ENCODE measurements at places on chromosomes 2 and 18.

DNA sequence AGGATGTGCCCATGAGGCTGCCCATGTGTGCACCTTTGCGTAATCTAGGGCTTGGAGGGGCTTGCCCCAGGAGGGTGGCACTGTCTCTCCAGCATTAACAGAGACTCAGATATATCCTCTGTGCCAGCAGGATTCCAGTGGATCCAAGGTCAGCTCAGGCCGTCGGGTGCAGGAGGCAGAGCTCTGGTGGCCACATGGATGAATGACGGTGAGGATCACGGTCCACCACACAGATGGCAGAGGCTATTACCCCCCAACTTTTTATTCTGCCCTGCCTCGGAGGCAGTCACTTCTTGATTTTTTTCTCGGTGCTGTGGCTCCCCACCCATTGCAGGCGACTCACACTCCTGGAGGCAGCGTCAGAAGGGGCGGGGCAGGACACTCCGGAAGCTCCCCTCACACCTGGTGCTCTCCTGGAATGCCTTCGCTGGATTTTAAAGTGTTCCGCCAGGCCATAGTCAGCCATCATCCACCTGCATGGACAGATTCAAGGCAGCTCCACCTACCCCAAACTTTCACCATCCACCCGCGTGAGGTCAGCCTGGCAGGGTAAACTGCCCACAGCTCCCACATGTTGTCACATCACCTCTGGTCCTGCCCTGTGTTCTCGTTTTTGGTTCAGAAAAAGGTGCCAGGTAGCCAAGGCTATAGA, 602.9 kb upstream of the RAB6C start:
- DNase-seq, result no peak

DNA sequence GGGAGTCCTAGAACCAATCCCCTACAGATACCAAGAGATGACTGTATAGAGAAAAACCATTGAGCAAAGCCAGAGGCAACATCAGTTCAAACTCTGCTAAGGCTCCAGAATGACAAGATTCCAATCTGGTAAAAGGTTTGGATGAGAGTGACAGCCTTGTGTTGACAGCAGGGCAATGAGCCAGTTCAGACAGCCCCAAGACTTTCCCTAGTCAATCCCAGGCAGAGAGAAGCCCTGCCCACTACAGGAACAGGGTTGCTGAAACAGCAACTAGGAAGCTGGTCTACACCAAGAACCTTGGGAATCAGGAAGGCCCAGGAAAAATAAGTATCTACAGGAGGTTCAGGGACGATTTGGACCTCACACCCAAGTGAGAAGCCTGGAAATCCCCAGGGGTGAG, 3.3 kb downstream of the PSTPIP2 start:
- DNase-seq, result no peak

- DNase-seq, result no peak
These were observed 62.6 kb downstream of the SLC40A1 start for GRCh38 chr2:189517847-189518535.

DNA sequence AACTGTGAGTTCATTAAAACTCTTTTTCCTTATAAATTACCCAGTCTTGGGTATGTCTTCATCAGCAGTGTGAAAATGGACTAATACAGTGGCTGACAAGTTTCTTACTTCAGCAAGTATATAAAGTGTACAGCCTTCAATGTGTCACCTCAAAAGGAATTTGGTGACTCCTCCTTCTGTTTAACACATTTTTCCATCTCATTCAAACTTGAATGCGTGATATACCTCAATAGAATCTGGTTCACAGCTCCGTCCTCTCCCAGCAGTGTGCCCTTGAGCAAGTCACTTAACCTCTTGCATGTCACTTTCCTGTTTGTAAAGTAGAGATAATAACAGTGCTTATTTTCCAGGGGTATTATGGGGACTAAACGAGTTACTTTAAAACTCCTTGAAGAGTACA, 159.6 kb downstream of the CCBE1 start:
- no peak for DNase-seq

DNA sequence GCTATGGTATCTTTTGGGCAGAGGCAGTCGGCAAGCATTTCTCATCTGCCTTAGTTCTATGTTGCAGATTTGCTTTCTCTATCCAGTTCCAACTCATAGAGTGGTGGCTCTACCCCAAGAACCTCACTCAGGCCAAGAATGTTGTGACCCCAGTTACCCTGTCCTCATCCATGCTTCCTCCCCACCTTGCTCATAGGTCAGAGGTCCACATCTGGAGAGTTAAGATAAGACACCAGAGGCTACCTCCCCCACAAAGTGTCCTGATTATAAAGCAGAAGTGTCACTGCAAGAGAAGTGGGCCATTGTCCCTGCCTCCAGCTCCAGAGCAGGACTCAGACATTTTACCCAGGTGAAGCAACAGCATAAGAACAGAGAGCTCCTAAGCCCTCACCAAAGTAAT, 276.8 kb upstream of the CHST9 start:
- no peak for DNase-seq

- no peak for DNase-seq
These were observed 8.0 kb downstream of the TEX261 start for GRCh38 chr2:70986499-70987189.

- DNase-seq, result no peak
These were observed 3.5 kb downstream of the KCNF1 start for GRCh38 chr2:10915236-10915635.

GRCh38 chr2:144572977-144573376, 53.1 kb upstream of the ZEB2 start:
- no peak for DNase-seq

- DNase-seq, result no peak
These were observed 79.2 kb upstream of the PAPOLG start for GRCh38 chr2:60676706-60677330.

DNA sequence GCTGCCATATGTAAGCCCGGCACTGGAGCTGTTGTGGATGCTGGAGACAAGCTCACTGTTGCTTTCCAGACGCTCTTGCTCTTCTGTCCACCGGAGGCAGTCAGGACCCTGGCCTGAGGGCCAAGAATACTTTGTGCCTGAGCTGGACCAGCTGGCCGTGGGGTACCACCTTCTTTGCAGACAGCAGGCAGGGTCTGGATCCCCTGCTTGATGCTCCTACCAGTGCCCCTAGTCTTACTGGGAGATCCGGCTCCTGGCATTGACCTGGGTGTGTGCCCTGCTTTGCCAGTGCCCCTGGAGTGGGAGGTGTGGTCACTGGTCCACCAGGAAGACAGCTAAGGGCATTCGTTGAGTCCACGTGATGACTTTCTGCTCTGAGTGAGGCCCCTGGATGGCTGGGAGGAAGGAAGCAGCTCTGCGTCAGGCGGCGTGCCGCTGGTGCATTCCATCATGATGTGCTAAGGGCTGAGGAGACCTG, 59.3 kb downstream of the LRRFIP1 start:
- no peak for DNase-seq

GRCh38 chr2:238425979-238426567, 654 bp upstream of the ASB1 start:
- DNase-seq, result no peak

GRCh38 chr2:34098256-34098655, 499.2 kb upstream of the FAM98A start:
- no peak for DNase-seq

GRCh38 chr2:197869041-197869440, 64.6 kb downstream of the PLCL1 start:
- DNase-seq, result no peak

DNA sequence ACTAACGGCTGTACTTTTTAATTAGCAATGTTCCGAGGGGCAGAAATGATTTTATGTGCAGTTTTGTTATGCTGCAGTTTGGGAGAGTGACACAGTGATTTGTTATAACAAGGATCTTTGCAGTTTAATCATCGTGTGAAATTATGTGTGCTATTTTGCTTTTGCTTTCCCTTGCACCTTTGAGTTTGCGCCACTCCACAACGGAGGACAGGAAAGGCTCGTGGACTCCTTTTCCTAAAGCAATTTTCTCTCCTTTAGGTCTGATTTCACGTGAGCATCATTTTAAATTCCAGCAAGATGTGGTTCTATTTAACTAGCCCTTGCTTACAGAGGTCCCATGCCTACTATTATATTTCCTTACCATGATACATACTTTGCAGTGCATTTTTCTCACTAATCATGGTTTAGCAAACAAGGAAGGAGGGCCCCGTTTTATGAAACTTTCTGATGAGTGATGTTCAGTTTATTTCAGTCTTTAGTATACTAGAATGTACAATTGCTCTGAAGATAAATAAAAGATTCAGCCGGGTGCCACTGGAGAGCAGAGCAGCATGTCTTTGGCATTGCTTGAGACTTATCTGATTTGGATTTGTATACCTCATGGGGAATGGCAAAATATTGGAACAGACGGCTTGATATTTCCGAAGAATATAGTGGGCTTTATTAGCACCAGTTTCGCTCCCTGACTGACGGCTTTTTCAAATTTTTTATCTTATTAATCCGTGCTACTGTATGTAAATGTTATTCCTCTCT, 528.2 kb upstream of the FANCL start:
- no peak for DNase-seq

GRCh38 chr18:79905389-79905911, 46.0 kb downstream of the SLC66A2 start:
- DNase-seq, result peak; percentile 9

DNA sequence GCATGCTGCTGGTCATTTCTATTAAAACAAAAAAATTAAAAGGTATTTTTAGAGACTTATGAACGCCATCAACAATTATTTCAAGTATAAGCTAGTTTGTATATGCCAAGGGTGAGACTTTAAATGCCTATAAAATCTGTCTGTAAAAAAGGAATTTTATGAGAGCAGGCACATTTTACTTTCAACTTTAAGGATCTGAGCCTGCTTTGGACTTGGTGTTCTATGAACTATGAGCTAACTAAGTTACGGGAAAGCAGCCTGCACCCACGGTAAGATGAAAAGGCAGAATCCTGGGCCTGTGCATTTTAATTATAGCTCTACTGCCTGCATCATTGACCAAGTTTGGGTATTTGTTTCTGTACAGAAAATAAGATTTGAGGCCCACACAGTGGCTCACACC, 95.4 kb downstream of the PLEKHM3 start:
- no peak for DNase-seq

GRCh38 chr2:152428800-152429582, 94.0 kb downstream of the FMNL2 start:
- no peak for DNase-seq

DNA sequence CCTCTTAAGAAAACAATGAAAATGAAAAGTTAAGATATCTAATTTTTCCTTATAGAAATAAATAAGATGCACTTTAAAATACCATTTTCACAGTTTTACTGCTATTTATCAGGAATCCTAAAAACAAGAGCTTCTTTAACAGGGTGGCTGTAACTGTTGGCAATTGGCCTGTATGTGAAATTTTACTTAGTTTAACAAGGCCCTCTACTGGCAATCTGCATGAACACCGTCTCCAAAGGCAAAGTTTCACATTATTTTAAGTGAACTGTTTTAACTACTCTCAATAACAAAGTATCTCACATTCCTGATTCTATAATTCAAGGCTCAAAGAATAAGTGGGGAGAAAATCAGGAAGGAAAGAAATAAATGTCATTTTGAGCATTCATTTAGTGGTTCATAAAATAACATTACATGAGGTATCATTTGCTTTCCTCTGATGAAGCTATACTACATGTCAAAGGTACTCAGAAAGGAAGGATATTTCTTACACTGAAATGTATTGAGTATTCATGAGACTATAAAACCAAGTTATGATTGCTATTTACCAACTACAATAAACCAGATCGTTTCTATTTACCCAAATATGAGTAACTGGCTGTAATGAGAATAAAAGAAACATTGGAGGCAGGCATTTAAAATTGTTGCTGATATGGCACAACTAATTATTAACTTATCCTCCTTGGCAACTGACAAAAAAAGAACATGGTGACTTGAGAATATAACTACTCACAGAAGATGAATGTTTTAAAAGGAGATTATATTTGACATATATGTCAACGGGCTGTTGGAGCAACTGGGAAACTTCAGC, 7.0 kb downstream of the NCKAP5 start:
- DNase-seq, result no peak

DNA sequence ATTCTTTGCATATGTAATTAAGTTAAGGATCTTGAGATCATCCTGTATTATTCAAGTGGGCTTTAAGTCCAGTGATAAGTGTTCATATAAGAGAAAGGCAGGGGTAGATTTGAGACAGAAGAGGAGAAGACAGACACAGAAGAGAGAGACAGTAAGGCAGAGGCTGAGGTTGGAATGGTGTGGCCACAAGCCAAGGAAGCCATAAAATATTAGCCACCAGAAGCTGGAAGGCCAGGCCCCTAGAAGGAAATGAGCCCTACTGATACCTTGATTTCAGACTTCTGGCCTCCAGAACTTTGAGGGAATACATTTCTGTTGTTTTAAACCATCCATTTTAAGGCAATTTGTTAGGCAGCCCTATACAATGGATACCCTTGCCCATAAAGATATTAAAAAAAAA, 66.9 kb upstream of the DLX2 start:
- DNase-seq, result no peak

DNA sequence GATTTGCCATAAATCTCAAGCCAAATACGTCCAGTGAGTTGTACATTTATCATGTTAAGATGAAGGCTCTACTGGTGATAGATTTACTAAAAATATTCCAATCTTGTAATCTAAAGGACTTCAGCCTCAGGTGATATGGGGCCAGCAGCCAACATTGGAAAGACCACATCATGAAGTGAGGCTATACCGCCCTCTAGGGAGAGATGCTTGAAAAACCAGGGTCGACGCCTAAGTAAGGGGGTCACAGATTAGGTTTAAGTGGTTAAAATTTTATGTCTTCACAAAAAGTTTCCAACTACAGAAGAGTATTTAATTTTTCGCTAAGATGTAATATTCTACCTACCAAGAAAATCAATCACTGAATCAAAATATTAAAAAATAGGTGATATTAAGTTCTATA, 33.3 kb downstream of the DOCK10 start:
- no peak for DNase-seq

GRCh38 chr18:25075331-25075730, 276.6 kb downstream of the ZNF521 start:
- DNase-seq, result no peak

- DNase-seq, result no peak
These were observed 376.9 kb upstream of the REG3G start for GRCh38 chr2:78648558-78648957.
